ENCODE measurements at places on chromosomes 12 and 14.

DNA sequence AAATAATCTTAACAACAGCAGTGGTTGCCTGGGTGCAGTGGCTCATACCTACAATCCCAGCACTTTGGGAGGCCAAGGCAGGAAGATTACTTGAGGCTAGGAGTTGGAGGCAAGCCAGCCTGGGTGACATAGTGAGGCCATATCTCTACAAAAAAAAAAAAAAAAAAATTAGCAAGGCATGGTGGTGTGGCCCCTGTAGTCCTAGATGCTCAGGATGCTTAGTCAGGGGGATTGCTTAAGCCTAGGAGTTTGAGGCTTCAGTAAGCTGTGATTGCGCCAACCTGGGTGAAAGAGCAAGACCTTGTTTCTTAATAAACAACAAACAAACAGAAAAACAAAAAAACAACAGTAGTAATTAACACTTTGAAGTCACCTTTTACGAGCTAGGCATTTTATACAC, 642 bp upstream of the ACSM4 start:
- no peak for DNase-seq
- no peak overlapping the region for H3K4me3 ChIP-seq
- no peak overlapping the region for H3K27ac ChIP-seq
- peaks cover 18% of the 10 kb centered on the region for H3K27me3 ChIP-seq

- H3K36me3 ChIP-seq: peaks cover 30% of the 10 kb centered on the region
- peak overlapping the region; percentile 74 for H3K4me3 ChIP-seq
Measured at GRCh38 chr14:73744175-73744867, 30.1 kb upstream of the PNMA1 start.

DNA sequence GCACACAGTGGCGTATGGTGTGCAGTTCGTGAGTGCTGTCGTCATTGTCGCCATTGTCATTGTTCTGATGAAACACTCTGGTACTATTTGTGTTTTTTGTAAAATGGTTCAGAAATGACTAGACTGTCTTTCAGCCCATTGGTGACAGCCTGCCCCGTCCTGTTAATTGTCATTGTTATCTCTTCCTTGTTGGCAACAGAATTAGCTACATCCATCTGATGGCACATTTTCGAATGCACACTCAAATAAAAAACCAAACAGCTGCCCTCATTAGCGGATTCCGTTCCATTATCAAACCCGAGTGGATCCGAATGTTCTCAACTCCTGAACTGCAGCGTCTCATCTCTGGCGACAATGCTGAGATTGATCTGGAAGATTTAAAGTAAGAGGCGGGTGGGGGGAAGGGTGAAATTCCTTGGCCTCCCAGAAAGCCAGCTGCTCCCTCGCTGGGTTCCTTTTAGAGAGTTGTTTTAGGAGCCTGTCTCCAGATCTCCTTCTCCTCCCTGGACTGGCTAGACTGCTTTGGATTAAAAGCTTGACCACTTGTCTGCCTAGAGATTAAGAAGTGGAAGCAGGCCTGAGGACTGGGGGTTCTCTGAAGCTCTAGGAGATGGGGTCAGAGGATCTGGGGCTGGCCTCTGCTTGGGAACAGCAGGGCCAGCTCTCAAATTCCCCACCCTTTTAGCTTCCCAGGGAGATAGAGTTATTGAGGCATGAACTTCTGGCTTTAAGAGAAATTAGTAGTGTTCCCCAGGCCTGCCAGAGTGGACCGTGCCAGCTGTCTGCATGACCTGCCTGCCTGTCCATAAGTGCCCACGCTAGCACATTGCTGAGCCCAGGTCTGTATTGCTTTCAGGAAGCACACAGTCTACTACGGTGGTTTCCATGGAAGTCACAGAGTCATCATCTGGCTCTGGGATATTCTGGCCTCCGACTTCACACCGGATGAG, 43.3 kb downstream of the MMAB start:
- no peak overlapping the region for H3K4me3 ChIP-seq
- H3K36me3 ChIP-seq: peaks cover 9% of the 10 kb centered on the region
- H3K27ac ChIP-seq: no peak overlapping the region
- no peak for DNase-seq
- no peaks in the 10 kb centered on the region for H3K27me3 ChIP-seq

DNA sequence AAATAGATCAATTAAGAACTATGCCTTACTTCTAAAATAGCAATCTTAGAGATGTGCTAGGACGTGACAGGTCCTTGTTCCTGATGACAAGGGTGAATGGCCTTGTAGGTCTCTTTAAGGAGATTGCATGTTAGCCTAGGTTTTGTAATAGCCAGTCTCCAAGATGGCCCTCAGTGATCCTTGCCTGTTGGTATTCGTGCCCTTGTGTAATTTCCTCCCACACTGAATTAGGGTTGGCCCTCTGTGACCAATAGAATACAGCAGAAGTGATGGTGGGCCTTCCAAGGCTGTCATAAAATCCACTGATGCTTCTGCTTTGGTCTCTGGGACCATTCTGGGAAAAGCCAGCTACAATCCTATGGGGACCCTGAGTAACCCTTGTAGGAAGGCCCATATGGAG, 38.2 kb upstream of the SNX6 start:
- H3K27me3 ChIP-seq: peaks cover 3% of the 10 kb centered on the region
- no peaks in the 10 kb centered on the region for H3K36me3 ChIP-seq
- H3K4me1 ChIP-seq: peaks cover 5% of the 10 kb centered on the region

GRCh38 chr14:79295385-79295784, 915.9 kb downstream of the DIO2 start:
- H3K36me3 ChIP-seq: no peaks in the 10 kb centered on the region
- H3K4me1 ChIP-seq: no peaks in the 10 kb centered on the region
- no peak overlapping the region for H3K4me3 ChIP-seq
- no peak for DNase-seq

GRCh38 chr14:27836386-27836785, 930.2 kb upstream of the FOXG1 start:
- no peaks in the 10 kb centered on the region for H3K27me3 ChIP-seq
- H3K36me3 ChIP-seq: no peaks in the 10 kb centered on the region
- no peak for DNase-seq

GRCh38 chr12:11719678-11720099, 70.2 kb downstream of the ETV6 start:
- DNase-seq: peak; percentile 24
- H3K4me1 ChIP-seq: peaks cover 15% of the 10 kb centered on the region
- peaks cover 30% of the 10 kb centered on the region for H3K36me3 ChIP-seq
- no peak overlapping the region for H3K27ac ChIP-seq
- no peak overlapping the region for H3K4me3 ChIP-seq
- no peaks in the 10 kb centered on the region for H3K27me3 ChIP-seq

- H3K36me3 ChIP-seq: no peaks in the 10 kb centered on the region
- DNase-seq: no peak
- no peak overlapping the region for H3K27ac ChIP-seq
- no peaks in the 10 kb centered on the region for H3K4me1 ChIP-seq
- H3K27me3 ChIP-seq: no peaks in the 10 kb centered on the region
Measured at GRCh38 chr12:18045446-18045992, 44.5 kb downstream of the RERGL start.

- no peak overlapping the region for H3K27ac ChIP-seq
- no peaks in the 10 kb centered on the region for H3K4me1 ChIP-seq
- no peak overlapping the region for H3K4me3 ChIP-seq
- no peak for DNase-seq
- H3K36me3 ChIP-seq: no peaks in the 10 kb centered on the region
- peaks cover 24% of the 10 kb centered on the region for H3K27me3 ChIP-seq
Measured at GRCh38 chr14:95198320-95198719, 41.0 kb upstream of the DICER1 start.

Measured in activated naive CD4-positive, alpha-beta T cell treated with anti-CD3 and anti-CD28 coated beads, Interleukin-2, amount 10 ng/mL, durations not matched to agents 7 days and 5 days (primary cell).